HS-5 (cell line): ENCODE measurements at places on chromosomes 7 and 10.

DNA sequence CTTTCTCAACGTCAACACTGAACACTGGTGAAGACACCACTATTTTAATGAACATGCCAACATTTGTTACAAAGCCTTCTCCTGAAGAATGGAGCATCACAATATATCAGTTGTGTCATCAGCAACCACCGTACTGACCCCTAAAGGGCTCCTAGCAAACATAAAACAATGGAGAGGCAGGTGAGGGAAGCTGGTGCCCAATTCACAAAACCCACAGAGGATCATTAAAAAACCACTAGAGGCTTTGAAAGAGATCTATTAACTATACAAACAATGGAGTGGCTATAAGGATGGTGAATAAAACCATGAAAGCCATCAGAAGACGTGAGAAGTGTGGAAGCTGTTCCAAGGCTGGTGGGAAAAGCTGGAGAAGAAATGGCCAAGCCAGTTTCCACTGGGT is 150.8 kb downstream of the FAM107B start:
- no peak for DNase-seq

- DNase-seq = no peak
Observed at GRCh38 chr10:22702348-22702747, 12.0 kb downstream of the PIP4K2A start.

- DNase-seq = no peak
Observed at GRCh38 chr7:70681469-70682350, 450.2 kb upstream of the GALNT17 start.

- no peak for DNase-seq
Observed at GRCh38 chr10:130895161-130895560, 416.4 kb downstream of the TCERG1L start.

- DNase-seq = peak; percentile 22
Observed at GRCh38 chr10:122703483-122704448, 4.1 kb upstream of the C10orf120 start.

- DNase-seq = no peak
Observed at GRCh38 chr7:106608661-106609060, 52.3 kb downstream of the CCDC71L start.

- no peak for DNase-seq
Observed at GRCh38 chr7:7596176-7596575, 29.5 kb downstream of the MIOS start.

GRCh38 chr7:40230101-40230500 is 95.3 kb downstream of the SUGCT start:
- no peak for DNase-seq

DNA sequence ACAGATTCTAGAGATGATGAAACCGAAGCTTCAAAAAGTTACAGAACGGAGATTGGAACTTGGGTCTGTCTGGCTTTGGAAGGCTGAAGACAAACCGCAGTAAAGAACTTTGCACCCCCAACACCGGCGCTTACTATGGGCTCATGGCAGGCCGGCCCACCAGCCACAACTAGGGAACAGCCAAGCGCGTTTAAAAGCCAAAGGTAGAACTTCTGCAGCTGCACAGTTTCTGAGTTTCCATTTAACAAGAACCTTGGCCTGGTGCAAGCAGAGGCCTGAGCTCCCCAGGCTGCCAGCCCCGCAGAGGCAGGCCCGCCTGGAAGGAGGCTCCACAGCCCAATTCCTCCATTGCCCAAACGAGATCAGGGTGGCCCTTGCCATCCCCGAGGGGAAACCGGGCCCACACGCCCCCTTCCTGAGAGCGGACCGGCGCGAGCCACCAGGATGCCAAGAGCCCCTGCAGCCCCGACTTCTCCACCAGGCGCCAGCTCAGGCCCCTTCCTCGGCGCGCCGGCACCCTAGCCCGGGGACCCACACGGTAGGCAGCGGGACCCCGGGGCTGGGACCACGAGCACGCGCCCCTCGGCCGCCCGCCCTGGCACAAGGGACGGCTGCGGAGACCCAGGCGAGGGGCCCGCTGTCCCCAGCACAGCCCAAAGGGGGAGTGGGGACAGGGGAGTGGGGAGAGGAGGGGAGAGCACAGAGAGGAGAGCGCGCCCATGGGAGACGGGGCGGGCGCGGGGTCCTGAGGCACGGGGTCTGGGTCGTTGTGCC is 566 bp downstream of the MAD1L1 start:
- no peak for DNase-seq

GRCh38 chr7:102253973-102254370 is 32.7 kb upstream of the SH2B2 start:
- no peak for DNase-seq

GRCh38 chr10:52437205-52437646 is 123.1 kb downstream of the DKK1 start:
- no peak for DNase-seq

DNA sequence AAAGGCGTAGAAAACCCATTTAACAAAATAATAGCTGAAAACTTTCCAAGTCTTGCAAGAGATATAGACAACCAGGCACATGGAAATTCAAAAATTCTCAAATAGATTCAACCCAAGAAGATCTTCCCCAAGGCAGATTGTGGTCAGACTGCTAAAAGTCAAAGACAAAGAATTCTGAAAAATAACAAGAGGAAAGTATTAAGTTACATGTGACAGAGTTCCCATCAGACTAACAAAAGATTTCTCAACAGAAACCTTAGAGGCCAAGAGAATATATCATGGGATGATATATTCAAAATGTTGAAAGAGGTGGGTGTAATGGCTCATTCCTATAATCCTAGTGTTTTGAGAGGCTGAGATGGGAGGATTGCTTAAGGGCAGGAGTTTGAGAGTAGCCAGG is 59.8 kb downstream of the TMEM178B start:
- DNase-seq = no peak

DNA sequence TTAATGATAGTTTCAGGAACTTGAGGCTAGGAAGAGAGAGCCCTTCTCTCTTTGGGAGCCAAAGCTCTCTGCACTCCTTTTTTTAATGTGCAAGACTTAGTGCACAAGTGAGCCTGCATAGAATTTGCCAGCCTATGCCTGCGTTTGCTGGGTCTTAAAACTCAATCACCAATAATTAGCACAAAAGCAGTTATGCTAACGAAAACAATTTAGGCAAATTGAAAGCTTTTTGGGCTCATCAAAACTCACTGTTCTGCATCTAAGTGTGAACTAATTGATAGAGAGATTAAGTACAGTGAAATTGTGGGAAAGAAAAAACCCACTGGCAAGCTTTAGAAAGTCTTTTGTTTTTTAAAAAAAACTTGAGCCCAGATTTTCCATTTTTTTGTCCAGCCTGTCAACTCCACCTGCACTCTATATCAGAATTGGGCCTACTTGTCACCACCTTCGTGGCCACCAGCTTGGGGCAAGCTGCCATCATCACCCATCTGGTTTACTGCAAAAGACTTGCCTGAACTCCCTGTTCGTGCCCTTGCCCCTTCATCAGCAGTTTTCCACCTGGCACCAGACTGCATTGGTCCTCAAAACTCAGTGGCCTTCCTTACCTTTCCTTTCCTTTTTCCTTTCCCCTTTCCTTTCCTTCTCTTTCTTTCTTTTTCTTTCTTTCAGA is 37.8 kb downstream of the CRHR2 start:
- no peak for DNase-seq

- DNase-seq = no peak
Observed at GRCh38 chr10:5843686-5844344, 30.6 kb upstream of the GDI2 start.

- no peak for DNase-seq
Observed at GRCh38 chr7:81883801-81884393, 114.0 kb upstream of the HGF start.

- DNase-seq = no peak
Observed at GRCh38 chr7:28135315-28135714, 45.3 kb downstream of the JAZF1 start.

- DNase-seq = no peak
Observed at GRCh38 chr10:92121686-92122492, 169.0 kb downstream of the CPEB3 start.

DNA sequence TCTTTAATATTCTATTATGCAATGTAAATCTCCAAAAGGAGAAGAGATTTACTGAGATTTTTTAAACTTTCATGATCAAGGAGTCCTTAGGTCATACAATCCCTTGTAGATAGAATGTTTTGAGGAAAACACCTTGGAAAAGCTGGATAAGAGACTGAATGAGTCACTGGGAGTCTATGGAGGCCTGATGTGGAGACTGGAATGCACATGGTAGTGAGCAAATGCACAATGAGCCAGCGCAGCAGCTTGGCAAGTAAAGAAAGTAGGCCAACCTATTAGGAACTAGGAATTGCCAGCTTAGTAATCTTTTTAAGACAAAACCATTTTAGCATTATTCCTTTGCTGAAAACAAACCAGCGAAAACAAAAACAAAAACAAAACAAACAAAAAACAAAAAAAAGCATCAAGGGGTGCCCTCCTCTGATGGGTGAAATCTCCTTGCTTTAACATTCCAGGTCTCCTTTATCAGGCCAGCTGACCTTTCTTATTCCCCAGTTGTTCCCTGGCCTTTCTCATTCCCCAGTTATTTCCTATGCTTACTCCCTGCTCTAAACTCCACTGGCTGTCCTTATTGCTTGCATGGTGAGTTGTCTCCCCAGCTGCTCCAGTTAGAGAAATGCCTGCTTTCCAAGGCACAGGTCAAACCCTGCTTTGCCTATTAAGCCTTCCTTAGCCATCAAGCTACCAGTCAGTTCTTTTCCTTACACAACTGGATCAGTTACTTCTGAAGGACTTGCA is 135.8 kb downstream of the PLCE1 start:
- no peak for DNase-seq

- no peak for DNase-seq
Observed at GRCh38 chr10:122419016-122419415, 35.4 kb upstream of the ARMS2 start.

GRCh38 chr10:110326351-110327032 is 21.8 kb upstream of the SMNDC1 start:
- DNase-seq = no peak

DNA sequence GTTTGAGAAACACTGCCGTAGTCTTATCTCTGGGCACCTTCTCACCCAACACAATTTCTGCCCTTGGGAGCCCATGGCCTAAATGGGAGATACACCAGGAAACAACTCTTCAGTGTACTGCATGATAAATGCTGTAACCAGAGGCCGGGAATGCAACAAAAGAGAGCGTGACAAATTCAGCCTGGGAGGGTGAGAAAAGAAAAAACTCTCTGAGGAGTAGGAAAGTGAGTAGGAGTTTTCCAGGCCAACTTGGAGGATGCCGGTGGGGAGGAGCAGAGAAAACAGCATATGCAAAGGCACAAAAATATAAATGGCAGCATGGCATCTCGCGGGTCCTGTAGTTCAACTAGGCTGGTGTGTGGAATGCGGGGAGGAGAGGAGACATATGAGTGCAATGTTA is 624.5 kb downstream of the PARD3 start:
- DNase-seq = no peak

- peak; percentile 49 for DNase-seq
Observed at GRCh38 chr7:38630720-38631673, at the start of gene AMPH. TSS of gene AMPH (minus strand) at chr7:38631373. CDS start at chr7:38631351, 22 bp downstream.
